EH (cell line): ENCODE measurements at places on chromosomes 1 and 21.

- DNase-seq, result no peak
Measured at GRCh38 chr1:39401106-39401505, 90.3 kb upstream of the BMP8A start.

- DNase-seq, result peak; percentile 76
Measured at GRCh38 chr1:243748706-243749283, 101.2 kb downstream of the AKT3 start.

DNA sequence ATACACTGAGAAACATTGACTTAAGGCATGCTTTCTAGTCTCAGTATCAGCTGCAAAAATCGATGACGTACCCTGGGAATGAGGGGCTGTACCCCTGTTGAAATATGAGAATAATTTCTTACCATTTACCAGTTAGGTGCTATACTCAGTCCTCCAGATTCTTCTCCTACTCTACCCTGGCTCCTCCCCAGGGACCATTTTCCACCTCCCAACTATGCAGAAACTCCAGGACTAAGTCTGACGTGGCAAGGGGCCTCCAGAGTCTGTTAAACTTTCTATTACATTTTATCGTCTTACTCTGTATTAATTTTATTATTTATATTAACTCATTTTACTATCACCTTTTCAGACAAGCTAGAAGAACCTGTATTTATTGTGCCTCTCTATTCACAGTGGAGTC is 124.3 kb downstream of the CYYR1 start:
- no peak for DNase-seq

GRCh38 chr1:210233495-210234328 is 1.1 kb downstream of the SERTAD4 start:
- peak; percentile 66 for DNase-seq

GRCh38 chr1:213584272-213584671 is 403.5 kb upstream of the PROX1 start:
- DNase-seq, result no peak

GRCh38 chr1:33349081-33349759 is 28.3 kb upstream of the A3GALT2 start:
- peak; percentile 43 for DNase-seq

GRCh38 chr1:31625561-31626222 is 8.2 kb downstream of the HCRTR1 start:
- peak; percentile 69 for DNase-seq

DNA sequence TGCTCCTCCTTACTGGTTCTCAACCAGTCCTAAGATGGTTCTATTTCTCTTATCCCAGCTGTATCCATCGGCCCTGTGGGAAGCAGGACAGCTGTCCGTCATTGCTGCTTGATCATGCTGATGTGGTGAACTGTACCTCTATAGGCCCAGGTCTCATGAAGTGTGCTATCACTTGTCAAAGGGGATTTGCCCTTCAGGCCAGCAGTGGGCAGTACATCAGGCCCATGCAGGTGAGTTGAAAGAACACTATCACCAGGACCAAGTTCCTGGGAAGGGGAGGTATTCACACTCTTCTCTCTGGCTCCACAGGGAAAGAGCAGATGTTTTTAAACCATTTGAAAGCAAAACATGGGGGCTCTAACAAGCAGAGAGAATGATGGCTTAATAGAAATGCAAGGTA is 302.6 kb downstream of the PAPPA2 start:
- DNase-seq, result no peak

- no peak for DNase-seq
Measured at GRCh38 chr1:118991448-118991847, 3.3 kb upstream of the TBX15 start.

GRCh38 chr1:235017719-235018118 is 110.9 kb downstream of the TOMM20 start:
- DNase-seq, result peak; percentile 56

GRCh38 chr1:228989992-228990827 is 254.9 kb downstream of the RHOU start:
- peak; percentile 3 for DNase-seq

DNA sequence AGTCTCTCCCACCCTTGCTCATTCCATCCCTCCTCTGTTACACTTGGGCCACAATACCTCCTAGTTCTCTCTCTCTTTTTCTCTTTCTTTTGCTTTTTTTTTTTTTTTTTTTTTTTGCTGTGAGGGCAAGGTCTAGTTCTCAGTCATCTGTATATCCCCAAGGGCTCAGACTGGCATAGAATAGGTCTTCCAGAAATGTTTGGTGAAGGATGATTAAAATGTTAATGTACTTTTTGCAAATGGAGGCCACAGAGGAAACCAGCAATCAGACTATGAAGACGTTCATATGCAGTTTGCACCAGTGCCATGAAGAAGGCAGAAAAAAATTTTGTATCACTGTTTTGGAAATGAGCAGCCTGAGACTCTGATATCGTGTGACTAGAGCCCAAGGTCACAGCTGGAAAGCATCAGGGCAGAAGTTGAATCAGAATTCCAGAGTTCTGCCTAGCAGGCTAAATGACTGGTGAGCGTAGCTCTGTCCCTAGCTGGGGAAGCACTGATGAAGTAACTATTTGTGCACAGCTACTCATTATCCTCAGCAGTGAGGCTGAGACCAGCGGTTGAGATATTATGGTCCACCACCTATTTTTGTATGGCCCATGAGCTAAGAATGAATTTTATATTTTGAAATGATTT is 186.5 kb downstream of the TGFBR3 start:
- DNase-seq, result peak; percentile 95

DNA sequence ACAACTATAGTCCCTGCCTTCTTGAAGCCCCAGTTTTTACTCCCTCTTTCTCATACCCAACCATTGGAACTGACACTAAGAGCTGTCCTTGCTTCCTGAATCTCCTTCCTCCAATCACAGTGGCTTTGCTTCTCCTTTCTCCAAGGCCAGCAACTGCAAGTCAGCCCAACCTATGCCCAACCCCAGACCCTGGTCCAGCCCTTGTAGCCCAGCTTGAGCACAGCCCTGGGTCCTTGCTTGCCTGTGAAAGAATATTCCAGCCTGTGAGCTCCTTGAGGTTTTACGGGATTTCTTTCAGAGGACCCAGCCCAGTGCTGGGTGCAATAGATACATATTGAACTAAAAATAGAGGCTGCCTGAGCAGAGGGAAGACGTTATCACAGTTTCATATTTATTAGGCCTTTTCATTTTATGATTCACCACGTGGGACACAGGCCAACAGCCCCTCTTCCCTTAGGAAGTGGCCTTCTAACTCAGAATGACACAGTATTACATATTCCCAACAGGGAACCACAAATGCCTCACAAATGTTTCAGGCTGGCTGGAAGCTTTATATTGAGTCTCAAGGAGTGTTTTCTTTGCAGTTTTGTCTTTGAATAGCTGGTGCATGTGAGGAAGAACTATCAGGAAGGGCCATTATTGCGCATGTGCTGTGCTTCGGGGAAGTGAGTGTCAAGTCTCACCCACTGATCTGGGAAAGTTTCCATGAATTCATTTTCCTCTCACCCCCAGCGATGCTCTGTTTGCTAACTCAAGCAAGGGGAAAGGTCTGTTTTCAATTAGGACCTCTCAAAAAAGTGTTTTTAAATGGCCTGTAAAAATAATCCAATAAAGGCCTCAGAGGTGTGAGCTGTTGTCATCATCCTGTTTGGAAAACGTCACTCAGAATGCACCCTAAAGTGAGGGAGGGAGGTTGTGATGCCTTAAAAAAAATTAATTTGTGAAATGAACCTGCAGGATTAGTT is 92.3 kb upstream of the NFIA start:
- DNase-seq, result peak; percentile 94

DNA sequence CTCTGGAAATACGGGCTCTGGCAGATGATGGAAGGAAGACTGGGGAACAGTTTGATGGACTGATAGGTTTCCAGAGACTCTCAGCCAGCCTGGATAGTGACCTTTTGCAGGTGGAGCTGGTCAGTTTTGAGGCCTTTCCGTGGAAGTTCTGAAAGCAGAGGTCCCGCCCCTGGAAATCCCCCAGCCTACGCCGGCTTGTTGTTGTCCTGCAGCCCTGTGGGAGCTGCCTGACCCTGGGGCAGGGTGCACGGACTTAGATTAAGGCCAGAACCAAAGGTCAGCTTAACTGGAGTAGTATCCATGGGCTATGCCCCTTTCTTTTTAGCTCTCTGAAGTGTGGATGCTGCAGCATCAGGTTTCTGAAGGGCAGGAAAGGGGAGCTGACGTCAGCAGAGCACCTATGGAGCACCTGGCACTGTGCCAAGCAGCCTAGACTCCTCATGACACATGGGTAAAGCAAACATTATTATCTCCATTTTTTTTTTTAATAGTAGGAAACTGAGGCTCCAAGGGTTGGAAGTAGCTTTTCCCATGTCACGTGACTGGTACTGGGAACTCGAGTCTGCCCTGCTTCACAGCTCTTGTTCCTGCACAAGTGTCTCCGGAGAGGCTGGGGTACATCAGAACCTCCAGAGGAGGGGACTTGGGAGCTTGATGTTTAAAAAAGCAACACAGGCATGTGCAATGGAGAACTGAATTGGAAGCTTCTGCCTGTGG is 38.5 kb downstream of the IER5 start:
- DNase-seq, result no peak

- DNase-seq, result no peak
Measured at GRCh38 chr1:23913212-23913880, at the start of gene CNR2. Gene CNR2, minus strand, starts transcription at chr1:23913362. Its CDS starts 37,745 bp downstream, at chr1:23875617.

GRCh38 chr1:206735553-206736031 is 35.0 kb upstream of the IL19 start:
- DNase-seq, result peak; percentile 58

DNA sequence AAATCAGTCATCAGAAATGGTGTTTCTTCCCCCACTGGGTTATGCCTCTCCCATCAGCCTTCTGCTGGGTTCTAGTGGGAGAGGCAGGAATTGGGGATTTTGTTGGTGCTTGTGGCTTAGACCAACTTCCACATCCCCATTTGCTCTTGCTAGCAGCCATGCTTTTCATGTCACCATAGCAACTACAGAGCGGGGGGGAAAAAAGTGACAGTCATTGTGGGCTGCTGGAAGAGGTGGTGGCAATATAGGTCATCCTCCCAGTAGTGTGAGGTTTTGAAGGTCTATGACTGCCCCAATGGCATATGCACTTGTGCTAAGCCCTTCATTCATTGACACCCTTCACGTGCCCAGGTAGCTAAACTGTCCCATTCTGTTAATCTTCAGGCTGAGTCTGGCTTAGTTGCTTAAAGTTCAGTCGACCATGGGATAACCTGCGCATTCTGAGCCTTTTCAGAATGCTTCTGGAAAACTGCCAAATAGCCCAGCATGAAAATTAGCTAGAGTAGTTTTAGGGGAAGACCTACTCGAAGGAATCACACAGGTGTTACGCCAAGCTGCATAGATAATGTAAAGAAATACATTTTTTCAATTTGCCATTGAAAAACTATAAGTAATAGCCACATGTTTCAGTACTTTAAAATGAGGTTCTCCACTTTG is 53.7 kb upstream of the ZNF326 start:
- DNase-seq, result no peak

DNA sequence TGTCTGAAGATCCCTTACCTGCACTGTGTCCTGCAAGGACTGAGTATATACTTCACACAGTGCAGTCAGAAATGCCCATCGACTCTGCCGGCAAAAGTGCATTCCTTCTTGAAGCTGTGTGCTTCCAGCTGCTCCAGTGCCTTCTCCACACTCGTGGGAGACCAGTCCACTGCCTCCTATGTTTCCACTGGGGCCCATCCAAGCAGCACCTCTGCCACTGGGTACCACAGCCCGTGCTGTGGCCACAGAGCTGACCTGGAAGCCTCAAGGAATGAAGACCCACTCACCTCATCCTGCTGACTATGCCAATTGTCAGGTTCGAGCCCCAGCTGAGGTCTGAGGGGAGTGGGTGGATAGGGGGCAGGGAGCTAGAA is 108.1 kb downstream of the GDAP2 start:
- peak; percentile 63 for DNase-seq

GRCh38 chr1:65625528-65625927 is 167.2 kb upstream of the PDE4B start:
- no peak for DNase-seq

GRCh38 chr1:153485863-153486262 is 25.4 kb upstream of the S100A7 start:
- DNase-seq, result peak; percentile 48
